ENCODE measurements at places on chromosomes 11 and 22.

DNA sequence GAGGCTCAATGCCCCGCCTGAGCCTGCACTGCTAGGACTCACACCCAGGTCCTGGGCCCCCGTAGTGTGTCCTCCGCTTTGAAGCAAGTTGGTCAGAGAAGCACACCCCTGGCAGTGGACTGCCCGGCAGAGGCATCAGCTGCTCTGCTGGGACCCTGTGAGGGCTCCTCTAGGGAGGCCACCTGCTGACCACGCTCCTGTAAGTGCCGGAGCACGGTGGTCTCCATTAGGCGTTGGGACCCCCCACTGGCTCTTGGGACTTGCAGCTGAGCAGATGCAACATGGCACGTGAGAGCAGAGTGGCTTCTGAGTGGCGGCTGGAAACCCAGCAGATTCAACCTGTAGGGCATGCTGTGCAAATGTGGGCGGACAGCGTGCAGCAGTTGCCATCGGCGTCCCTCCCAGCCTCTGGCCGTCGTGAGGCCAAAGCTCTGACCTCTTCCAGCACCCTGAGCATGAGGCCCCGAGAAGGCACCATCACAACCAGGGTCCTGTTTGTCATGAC is 16.9 kb downstream of the MRGPRG start:
- DNase-seq: no peak

- no peak for DNase-seq
These were observed 62.3 kb downstream of the BTG4 start for GRCh38 chr11:111449696-111450479.

DNA sequence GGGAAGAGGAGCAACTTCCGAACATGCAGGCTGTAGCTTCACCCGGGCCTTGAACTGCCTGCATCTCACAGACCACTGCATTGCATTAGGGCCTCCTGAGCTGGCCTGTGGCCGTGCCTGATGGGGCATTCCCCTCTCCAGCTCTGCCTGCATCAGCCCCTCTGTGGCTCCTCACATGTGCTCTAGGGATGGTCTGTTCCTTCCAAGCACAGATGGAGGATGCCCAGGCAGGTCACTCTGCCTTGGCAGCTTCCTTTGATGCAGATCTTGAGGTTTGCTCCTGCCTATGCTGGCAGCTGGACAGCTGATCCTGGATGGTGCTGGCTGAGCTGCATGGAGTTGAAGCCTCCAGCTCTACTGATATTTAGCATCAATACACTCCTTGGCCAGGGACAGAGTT is 28.5 kb downstream of the AMPD3 start:
- DNase-seq: no peak

DNA sequence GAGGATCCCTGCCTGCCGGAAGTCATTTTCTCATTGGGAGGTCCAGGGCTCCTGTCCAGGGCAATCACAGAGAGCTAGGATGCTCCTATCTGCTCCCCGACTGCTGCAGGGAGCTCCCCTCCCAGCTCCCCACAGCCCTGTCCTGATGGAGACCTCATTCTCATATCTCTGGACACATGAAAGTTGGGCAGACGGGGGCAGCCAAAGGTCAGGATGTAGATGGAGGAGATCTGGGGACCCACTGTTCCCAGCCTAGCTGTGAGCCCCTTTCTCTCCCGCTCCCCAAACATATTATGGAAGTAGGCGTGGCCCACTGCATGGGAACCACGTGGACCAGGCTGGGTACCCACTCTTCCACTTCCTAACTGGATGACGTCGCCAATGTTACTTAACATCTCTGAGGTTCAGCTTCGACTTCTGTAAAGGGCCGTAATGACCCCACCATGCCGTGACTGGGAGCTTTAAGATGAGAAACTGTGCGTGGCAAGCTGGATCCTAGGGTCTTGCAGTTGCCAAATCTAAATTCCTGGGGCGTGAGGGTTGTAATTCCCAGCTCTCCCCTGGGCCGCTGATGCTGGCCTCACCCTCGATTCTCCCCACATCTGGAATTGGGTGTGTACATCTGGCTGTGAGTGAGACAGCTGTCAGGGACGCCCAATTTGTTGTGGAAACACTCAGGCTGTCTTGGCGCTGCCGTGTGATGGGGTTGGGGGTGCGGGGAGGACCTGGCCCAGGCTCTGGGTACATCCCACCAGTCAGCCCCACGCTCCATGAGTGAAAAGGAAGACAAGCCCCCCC is 1.8 kb downstream of the CDC42EP2 start:
- no peak for DNase-seq
